ENCODE measurements at places on chromosomes 2 and 18.

DNA sequence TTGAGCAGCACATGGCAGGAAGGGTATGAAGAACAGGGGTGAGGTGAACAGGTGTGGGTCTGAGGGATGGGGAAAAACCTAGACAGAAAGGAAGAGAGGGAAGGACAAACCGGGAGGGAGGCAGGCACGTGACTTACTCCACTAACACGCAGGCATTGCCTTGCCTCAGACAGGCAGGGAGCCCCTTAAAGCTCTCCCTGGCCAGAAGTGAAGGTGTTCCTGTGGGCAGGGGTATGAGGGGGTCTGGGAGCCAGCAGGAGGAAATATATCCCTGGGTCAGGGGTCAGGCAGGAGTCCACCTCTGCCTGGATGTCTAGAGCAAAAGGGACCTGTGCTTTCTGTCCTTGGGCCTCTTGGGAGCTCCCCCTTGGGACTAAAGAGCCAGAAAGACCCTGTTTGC lies 135.3 kb upstream of the EPAS1 start:
- no peak for DNase-seq

GRCh38 chr2:229244975-229245374 lies 26.1 kb downstream of the PID1 start:
- DNase-seq, result no peak

GRCh38 chr2:139123795-139124194 lies 343.6 kb upstream of the NXPH2 start:
- DNase-seq, result no peak

DNA sequence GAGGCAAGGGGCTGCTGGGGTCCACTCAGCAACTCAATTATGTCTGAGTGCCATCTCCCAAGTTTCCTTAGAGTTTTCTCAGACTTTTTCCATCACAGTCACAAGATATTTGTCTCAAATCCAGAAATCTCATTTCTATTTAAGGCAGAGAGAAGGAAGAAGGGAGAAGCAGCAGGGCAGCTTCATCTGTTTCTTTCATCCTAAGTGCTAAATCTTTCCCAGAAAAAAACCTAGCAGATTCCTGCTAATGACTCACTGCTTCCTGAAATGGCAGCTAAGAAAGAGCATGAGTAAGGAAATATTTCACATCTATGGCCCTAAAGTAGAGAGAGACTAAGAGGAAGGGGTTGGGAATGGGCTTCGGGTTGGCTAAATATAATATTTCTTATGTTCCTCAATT lies 88.0 kb downstream of the KYNU start:
- DNase-seq, result no peak

DNA sequence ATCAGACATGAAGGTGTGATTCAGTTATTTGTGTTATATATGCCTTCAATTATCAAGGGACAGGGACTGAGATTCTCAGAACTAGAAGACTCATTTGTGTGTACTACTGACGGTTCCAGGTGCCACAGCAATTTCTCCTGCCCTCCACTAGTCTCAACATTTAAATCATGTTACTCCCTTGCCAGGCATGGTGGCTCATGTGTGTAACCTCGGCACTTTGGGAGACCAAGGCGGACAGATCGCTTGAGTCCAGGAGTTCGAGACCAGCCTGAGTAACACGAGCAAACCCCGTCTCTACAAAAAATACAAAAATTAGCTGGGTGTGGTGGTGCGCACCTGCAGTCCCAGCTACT lies 1.1 kb downstream of the CNDP2 start:
- no peak for DNase-seq

DNA sequence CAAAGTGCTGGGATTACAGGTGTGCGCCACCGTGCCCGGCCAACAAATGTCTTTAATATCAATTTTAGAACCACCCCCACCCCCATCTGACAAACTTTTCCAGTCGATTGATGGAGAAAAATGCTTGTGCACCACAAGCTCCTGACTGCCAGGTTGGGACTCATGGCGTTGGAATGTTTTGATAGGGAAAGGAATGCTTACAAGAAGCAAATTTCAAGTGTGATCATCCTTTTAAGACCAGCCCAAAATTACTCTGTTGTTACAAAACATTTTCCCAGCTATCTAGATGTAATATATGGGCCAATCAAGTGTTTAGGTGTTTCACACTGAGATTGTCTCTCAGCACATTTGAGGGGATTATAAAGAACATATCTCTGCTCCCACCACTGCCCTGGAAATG lies 45.2 kb downstream of the UBXN4 start:
- DNase-seq, result peak; percentile 22

- DNase-seq, result peak; percentile 85
These were observed 24.5 kb downstream of the KCNF1 start for GRCh38 chr2:10935953-10936942.

DNA sequence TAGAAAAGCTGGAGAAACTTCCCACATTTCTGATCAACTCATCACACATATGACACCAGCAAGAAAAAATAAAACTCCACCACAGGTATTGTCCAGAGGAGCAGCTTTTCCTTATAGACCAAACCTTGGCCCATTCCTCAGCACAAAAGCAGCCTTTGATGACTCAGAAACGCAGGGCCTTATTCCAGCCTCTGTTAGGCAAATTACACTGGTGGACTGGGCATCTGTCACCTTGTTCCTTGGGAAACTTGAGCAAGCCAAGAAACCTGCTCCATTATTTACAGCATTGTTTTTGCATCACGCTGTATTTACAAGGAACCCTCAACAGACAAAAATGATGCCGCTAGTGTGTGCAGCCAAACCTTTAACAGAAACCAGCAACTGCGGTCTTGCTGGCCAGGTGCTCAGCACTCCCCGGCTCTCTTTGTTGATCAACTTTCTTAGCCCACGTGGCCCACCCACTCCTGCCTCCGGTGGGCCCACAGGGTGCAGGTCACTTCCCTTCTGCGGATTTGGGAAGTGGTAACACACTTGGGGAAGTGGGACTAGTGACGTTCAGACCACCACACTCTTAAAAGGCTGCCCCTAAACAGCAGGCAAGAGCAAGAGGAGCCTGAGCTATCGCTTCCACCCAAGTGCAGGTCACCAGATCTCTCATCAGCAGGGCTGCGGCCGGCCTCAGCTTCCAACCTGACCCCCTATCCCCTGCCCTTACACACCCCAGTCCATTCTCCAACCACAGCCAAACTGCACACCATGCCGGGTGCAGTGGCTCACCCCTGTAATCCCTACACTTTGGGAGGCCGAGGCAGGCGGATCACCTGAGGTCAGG lies 1.5 kb downstream of the AP1S3 start:
- DNase-seq, result no peak

DNA sequence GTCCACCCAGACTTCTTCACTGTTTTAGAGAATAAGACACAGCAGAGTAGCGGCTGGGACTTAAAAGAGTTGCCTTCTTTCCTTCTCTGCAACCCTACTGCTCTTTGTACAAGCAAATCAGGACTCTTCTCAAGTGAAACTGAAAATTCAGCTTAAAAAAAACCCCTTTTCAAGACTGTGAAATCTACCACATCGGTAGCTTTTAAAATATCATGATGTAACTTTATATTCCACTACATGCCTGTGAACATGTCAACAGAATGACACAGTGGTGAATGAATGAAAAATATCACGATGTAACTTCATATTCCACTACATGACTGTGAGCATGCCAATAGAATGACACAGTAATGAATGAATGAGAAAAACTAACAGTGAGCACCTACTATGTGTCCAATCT lies 53.4 kb downstream of the TCF4 start:
- DNase-seq, result no peak

- DNase-seq, result no peak
These were observed 2.8 kb upstream of the RAX start for GRCh38 chr18:59276047-59276446.

GRCh38 chr2:151478011-151478410 lies 68.3 kb downstream of the RIF1 start:
- DNase-seq, result no peak

DNA sequence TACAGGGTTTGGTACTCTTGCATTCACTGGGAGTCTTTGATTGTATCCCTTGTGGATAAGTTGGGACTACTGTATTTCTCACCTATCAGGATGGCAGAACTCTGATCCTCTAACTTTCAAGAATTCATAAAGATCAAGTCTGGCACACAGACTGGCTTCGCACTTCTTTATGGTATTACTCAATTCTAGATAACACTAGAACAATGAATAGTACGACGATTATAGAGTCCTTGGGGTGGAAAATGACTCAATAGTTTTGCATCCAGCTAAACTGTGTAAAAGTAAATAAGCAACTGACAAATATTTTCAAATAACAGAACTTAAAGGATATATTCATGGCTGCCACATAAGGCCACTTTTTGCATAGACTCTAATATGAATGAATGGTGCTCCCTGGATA lies 103.4 kb upstream of the MEX3C start:
- no peak for DNase-seq

GRCh38 chr2:127606625-127607398 lies 39.1 kb upstream of the GPR17 start:
- no peak for DNase-seq

GRCh38 chr18:43314941-43315340 lies 37.7 kb upstream of the SYT4 start:
- no peak for DNase-seq

- DNase-seq, result no peak
These were observed 51.9 kb downstream of the ASAP2 start for GRCh38 chr2:9258501-9258900.

DNA sequence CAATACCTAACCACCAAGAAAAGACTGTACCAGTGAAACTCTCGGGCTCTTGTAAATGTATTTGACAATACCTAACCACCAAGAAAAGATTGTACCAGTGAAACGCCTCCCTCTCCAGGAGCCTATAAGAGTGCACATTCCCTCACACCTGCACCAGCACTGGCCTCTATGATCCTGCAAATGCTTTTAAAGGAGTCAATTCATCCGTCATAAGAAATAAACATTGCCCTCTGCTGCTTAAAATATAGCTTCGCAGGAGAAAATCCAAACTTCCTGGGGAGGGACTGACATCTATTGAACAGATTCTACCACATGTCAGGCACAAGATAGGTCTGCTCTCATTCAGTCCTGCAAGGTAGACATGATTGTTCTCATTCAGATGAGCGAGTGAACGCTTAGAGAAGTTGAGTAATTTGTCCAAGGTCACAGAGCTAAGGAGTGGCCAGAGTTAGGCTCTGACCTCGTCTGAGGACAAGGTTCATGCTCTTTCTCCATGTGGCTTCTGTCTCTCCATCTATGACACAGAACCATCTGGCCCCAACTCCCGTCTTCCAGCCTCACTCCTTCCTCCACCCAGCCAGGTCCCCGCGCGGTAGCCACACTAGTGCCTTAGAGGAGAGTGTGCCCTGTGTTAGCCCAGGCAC lies 38.7 kb downstream of the MCFD2 start:
- DNase-seq, result no peak
